ENCODE measurements at places on chromosomes 2 and 18.

- DNase-seq, result no peak
Observed at GRCh38 chr2:237150831-237151375, 65.2 kb downstream of the COPS8 start.

GRCh38 chr2:26952374-26952773 is 18.1 kb upstream of the MAPRE3 start:
- DNase-seq, result no peak

DNA sequence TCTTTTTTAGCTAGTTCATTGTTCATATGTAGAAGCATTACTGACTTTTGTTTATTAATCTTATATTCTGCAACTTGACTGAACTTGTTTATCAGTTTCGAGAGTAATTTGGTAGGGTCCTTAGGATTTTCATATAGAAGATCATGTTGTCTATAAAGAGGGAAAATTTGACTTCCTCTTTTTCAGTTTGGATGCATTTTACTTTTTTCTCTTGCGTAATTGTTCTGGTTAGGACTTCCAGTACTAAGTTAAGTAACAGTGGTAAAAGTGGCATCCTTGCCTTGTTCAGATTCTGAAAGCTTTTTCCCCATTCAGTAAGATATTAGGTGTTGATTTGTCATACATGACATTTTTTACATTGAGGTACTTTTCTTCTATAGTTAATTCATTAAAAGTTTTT is 726.0 kb downstream of the KCNJ3 start:
- no peak for DNase-seq

DNA sequence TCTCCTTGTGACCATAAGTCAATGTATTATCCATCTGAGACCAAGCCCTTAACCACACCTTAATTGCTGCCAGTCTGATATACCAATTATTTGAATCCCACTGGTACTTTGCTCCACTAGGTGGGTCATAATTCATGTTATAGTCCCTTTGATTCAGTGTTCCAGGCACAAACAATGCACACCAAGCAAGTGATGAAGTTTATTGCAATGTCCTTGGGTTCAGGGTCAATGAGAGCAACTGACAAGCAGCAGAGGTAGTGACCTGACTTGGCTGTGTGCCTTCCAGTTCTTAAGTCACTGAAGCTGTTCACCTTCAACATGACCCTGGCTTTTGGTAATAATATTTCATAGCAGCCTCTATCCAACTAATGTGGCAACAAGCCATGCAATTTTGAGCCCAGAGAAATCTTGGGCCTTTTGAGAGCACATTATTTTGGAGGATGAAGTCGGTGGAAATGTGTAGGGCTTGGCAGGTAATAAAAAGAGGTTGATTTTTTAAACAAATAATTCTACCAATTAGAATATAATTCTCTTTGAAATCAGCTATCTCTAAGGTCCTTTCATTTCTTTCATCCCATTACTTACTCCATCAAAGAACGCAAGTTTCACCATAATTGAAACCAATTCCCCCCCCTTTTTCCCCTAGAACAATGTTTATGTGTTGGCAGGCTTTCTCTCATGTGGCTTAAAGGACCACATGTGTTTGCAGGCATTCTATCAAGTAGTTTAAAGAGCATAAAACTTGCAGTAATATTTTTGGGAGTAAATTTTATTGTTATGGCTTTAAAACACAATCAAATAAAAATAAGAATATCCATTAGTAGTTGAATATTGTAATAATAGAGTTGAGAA is 3.1 kb upstream of the CPO start:
- DNase-seq, result no peak

GRCh38 chr2:122023059-122023864 is 267.8 kb downstream of the TSN start:
- DNase-seq, result no peak

- no peak for DNase-seq
Observed at GRCh38 chr2:20138696-20139095, 86.2 kb downstream of the SDC1 start.

- no peak for DNase-seq
Observed at GRCh38 chr2:224957540-224958461, 84.5 kb downstream of the DOCK10 start.

- no peak for DNase-seq
Observed at GRCh38 chr18:22668496-22668895, 250.8 kb upstream of the CTAGE1 start.

Data from stimulated activated CD4-positive, alpha-beta T cell treated with anti-CD3 and anti-CD28 coated beads, Interleukin-12 subunit alpha, Interleukin-12 subunit beta, amount 100 ng/mL, for 4 hours (primary cell).